Renal cortical epithelial cell (primary cell): ENCODE measurements at places on chromosomes 4 and X. TPM values are rescaled to one million over a fixed set of nuclear protein-coding genes. Genes with fewer than 3 reads are reported as not detected.

The CTAG1B gene
- total RNA-seq: not detected in 2 replicates

The PHOX2B gene
- not detected in 2 replicates for total RNA-seq

The FAM53A gene
- total RNA-seq: 2.9 and 7.6 TPM in 2 replicates

The TKTL2 gene
- total RNA-seq: not detected in 2 replicates

The MTCP1 gene
- total RNA-seq: 4.2 and 5.2 TPM in 2 replicates

The NPFFR2 gene
- total RNA-seq: 2.7 and 34.0 TPM in 2 replicates

The OCRL gene
- 18.6 and 28.0 TPM in 2 replicates for total RNA-seq

The PCYT1B gene
- 0.05 and 0.17 TPM in 2 replicates for total RNA-seq

The FDCSP gene
- not detected in 2 replicates for total RNA-seq

The ANXA10 gene
- total RNA-seq: not detected in 2 replicates

The TMEM187 gene
- 5.4 and 8.3 TPM in 2 replicates for total RNA-seq

The PPP4R3C gene
- not detected in 2 replicates for total RNA-seq

The SNX12 gene
- 66.9 and 76.5 TPM in 2 replicates for total RNA-seq

The MAGEB16 gene
- 0.17 TPM in 1 of 2 replicates, not detected in the other for total RNA-seq

The SPATA4 gene
- 0.65 and 1.2 TPM in 2 replicates for total RNA-seq

The RGS12 gene
- total RNA-seq: 24.7 and 27.4 TPM in 2 replicates

The SCD5 gene
- total RNA-seq: 57.4 and 84.9 TPM in 2 replicates

The PAGE4 gene
- not detected in 2 replicates for total RNA-seq

The FAM9B gene
- not detected in 2 replicates for total RNA-seq

The GPC3 gene
- total RNA-seq: 1.8 TPM in 1 of 2 replicates, not detected in the other

The MAGED4 gene
- total RNA-seq: 31.8 and 42.3 TPM in 2 replicates

The SLC34A2 gene
- total RNA-seq: 12.7 and 102 TPM in 2 replicates

The MAGEB17 gene
- total RNA-seq: not detected in 2 replicates

The C4orf50 gene
- not detected in 2 replicates for total RNA-seq

The FGF13 gene
- total RNA-seq: 0.52 and 0.89 TPM in 2 replicates

The SLC10A7 gene
- 7.3 and 8.7 TPM in 2 replicates for total RNA-seq

The NAP1L2 gene
- 2.1 and 2.6 TPM in 2 replicates for total RNA-seq

The LRP2BP gene
- total RNA-seq: 1.3 TPM in 1 of 2 replicates, not detected in the other

The SOWAHD gene
- total RNA-seq: 0.35 and 0.99 TPM in 2 replicates

The CSN1S1 gene
- not detected in 2 replicates for total RNA-seq

The CLIC2 gene
- total RNA-seq: 0.35 and 0.52 TPM in 2 replicates

The CXorf65 gene
- total RNA-seq: not detected in 2 replicates

The FUNDC1 gene
- 21.9 and 26.4 TPM in 2 replicates for total RNA-seq

The XAGE2 gene
- total RNA-seq: not detected in 2 replicates

The NDUFB11 gene
- total RNA-seq: 35.3 and 44.1 TPM in 2 replicates

The F8A2 gene
- 1.4 TPM in 1 of 2 replicates, not detected in the other for total RNA-seq

The SOWAHB gene
- 6.9 and 36.6 TPM in 2 replicates for total RNA-seq

The SLC10A6 gene
- 0.10 TPM in 1 of 2 replicates, not detected in the other for total RNA-seq

The RHOXF2B gene
- total RNA-seq: not detected in 2 replicates

The GUCY1A1 gene
- 6.8 and 59.1 TPM in 2 replicates for total RNA-seq
